ENCODE measurements at places on chromosomes 3 and 15.

GRCh38 chr3:131360191-131360755, 21.3 kb upstream of the NUDT16 start:
- DNase-seq, result no peak

DNA sequence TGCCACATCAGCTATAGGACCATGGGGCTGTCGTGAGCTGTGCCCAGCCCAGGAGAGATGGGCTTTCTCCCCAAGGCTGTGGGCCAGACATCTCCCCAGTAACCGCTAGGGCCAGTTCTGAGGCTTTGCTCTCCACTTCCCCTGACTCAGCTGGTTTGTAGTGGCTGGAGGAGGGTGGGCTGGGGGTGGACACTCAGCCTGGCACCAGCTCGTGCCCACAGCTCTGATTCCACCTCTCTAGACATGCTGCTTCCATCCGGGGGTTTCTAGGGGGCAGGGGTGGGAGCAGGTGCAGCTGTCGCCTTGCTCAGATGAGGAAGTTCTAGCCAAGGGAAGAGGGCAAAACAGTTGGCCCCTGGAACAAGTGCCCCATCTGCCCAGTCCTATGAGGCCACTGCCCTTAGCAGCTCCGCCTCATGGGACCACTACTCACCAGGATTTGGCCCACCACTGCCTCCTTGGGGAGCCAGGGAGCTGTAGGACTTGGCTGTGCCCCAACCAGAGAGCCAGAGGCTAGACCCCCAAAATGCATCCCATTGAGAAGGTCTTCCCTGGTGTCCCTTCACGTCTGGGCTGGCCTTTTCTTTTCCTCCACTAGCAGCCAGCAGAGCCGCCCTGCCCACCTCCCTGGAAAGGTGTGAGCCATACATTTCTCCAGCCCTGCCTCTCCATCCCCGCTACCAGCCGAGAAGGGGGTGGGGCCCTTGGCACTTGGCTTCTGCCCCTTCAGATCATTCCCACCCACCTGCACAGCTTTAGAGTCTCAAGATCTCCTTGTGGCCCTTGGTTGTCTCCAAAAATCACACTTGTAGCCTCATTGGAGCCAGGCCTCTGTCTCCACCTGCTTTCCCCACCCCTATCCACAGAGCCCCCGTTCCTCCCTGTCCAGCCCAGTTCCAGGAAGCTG, 9.9 kb downstream of the GLYCTK start:
- no peak for DNase-seq

DNA sequence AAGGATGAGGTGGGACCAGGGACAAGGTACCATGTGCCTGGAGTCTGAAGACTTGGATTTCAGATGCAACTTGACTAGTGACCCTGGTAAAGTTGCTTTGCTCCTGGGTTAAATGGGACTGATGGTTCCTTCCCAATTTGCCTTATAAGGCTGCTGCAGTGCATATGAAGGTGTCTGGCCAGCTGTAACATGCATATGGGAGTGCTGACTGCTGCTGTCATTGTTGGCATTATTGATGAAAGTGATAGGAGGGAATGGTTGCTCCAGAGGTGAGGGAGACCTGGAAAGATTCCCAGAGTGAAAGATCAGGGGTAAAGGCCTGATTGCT, 20.5 kb downstream of the CYP8B1 start:
- DNase-seq, result no peak

DNA sequence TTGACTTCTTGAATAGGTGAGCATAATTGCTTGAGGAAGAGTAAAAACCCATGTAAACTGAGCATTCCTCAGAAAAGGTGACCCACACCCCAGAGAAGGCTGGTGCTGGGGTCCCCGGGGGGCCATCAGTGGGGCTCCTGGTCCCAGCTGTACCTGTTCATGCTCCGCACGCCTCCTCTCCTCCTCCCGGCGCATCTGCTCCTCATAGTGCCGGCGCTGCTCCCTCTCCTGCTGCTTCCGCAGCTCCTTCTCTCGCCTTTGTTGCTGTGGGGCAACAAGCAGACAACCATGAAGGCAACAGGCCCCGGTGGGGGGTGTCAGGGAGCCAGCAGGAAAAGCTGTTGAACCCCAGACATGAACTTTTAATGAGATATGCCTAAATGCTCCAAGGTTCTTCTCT, 113.7 kb upstream of the SLC2A2 start:
- no peak for DNase-seq

DNA sequence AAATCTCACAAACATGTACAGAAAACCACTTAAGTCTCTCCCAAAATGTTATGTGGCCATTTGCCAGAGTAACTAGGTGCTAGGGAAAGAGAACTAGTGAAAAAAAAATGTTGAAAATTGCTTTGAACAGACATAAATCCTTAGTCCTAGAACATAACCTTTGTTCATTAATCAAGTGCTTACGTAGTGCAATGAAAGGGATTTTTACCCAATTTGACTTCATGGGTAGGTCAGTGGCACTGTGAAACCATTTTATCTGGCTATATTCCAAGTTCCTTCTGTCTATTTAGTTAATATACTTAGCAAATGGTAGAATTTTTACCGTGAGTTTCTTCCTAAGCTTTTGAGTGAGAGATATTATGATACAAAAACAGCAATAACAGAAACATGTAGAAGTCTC, 209.4 kb downstream of the DIPK2A start:
- no peak for DNase-seq

GRCh38 chr3:69671082-69671952, 67.9 kb upstream of the MITF start:
- no peak for DNase-seq

GRCh38 chr3:66450390-66451022, 50.3 kb downstream of the LRIG1 start:
- DNase-seq, result no peak

DNA sequence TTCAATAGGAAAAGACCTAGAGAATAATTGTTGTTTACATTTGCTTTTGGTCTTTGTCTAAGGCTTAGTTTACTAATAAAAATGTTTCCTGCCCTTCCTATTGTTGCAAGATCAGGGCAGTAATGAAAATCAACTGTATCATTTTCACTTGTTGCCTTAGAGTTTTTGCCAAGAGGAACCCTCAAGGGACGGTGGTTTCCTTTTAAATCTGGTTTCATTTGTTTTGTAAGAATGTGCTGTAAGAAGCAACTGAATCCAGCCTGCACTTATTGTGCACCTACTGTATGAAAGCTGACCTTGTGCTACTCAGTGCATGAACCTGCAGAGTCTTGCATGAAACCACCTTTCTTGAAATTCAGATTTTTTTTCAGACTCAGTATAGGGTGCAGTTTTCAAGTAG, 5.3 kb downstream of the IGF1R start:
- no peak for DNase-seq

- DNase-seq, result no peak
Measured at GRCh38 chr15:34682674-34683073, 72.1 kb downstream of the GJD2 start.

- no peak for DNase-seq
Measured at GRCh38 chr3:42347928-42348327, 62.5 kb downstream of the LYZL4 start.

- DNase-seq, result no peak
Measured at GRCh38 chr3:57855943-57856342, 99.8 kb downstream of the SLMAP start.

GRCh38 chr3:173257797-173258196, 116.8 kb upstream of the SPATA16 start:
- no peak for DNase-seq

GRCh38 chr15:86062646-86063243, 16.9 kb upstream of the AGBL1 start:
- no peak for DNase-seq

- no peak for DNase-seq
Measured at GRCh38 chr3:170778240-170779217, 91.5 kb downstream of the RPL22L1 start.

GRCh38 chr3:23115171-23115877, 87.8 kb upstream of the UBE2E2 start:
- no peak for DNase-seq

DNA sequence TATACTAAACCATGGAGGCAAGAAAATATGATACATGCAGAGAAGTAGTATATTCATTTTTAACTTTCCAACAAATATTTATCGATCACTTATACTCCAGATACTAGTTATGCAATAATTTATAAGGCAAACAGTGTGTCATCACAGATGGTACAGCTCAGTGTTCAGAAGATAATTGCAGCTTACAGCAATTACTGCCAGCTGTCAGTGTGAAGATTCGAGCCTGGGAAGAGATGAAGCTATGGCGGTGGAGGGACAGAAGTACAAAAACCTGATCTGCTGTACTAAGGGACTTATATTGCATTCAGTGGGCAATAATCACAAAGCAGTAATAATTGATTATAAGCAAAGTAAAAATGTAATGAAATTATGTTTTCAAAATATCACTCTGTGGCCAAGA, 170.6 kb upstream of the EPHA3 start:
- DNase-seq, result no peak

DNA sequence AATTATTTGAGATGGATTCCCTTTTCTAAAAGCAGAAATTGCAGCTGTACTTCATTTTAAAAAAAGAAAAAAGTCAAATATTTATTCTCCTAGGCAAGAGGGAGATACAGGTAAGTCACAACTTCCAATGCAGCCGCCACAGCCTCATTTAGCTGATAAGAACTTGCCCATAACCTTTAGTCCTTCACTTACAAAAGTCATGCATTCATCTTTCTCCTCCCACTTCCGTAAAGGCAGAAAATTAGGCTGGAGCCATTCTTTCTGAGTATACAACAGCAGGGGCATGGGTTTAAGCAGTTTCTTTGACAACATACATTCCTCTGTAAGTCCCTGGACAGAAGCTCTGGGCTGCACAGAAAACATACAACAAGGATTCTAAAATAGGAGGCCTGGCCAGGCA, 4.3 kb downstream of the SUCLG2 start:
- no peak for DNase-seq

GRCh38 chr15:72554471-72555425, 80.6 kb downstream of the ARIH1 start:
- no peak for DNase-seq

DNA sequence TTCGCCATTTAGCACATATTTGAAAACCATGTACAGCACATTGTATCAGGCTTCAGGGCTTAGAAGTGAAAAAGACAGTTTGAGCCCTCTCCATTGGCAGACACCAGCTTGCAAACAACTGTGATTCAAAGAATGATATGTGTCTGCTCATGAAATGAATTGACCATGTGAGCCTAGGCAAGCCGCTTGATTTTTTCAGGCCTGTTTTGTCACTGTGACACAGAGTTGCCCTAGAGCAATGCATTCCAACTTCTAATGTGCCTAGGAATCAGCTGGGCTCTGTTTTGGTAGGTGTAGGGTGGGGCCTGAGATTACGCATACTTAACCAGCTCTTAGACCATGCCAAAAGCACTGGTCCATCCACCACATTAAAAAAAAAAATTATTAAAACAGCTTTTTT, 53.0 kb downstream of the ATP2C1 start:
- no peak for DNase-seq

DNA sequence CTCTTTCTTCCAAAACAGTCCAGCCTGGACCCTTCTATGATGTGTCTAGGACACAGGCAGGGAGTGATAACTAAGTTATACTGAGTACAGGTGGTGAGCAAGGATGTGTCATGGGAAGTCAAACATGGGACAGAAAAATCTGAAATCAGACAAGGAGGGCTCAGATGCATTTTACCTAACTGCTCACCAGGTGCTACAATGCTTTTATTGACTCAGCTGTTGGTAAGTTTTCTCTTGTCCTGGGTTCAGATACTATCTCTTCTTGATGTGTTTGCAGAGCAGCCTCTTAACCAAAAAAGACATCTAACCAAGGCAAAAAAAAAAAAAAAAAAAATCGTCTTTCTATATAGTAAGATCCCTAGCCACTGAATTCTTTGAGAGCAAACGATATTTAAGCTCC, 378.6 kb downstream of the VPS13C start:
- no peak for DNase-seq

GRCh38 chr15:83871808-83872559, 218.1 kb downstream of the ADAMTSL3 start:
- DNase-seq, result no peak

DNA sequence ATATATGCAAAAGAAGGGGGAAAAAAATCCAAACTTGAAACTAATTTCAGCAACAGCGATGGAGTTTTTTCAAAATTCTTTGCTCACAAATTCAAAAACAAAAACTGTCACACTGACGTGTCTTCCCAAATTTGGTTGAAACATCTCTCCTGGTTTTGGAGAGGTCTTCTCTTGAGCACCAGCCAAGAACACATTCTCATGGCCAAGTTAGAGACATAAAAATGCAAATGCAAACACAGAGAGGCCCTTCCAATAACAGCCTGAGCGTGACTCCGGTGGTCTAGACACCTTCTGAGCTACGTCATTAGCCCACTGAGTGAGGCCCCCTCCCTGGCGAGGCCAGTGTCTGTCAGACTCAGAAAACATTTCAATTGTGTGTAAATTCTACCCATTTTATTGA, 436.0 kb upstream of the PROK2 start:
- no peak for DNase-seq

GRCh38 chr3:177596816-177597271, 399.6 kb upstream of the TBL1XR1 start:
- no peak for DNase-seq

GRCh38 chr3:111314898-111315297, 227.1 kb upstream of the CD96 start:
- no peak for DNase-seq

- DNase-seq, result no peak
Measured at GRCh38 chr3:128970740-128971047, 23.2 kb downstream of the CFAP92 start.

DNA sequence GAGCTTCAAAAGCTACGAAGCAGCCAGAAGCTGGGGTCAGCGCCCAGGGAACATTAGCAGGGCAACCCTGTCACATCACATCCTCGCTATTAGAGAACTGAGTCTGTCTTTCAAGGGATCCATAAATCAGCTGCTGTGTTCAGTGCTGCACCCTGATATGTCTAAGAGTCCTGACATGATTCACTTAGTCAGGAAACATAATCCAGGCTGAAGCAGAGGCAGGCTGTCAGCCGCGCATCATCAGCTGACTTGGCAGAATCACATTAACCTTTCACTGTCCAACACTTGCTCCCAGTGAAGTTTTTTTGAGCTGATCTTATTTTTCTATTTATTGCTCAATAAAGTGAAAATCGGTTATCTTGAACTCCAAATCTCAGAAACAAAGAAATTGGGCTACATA, 23.5 kb downstream of the MYH15 start:
- no peak for DNase-seq

- no peak for DNase-seq
Measured at GRCh38 chr3:177470197-177470941, 273.1 kb upstream of the TBL1XR1 start.

GRCh38 chr3:17761563-17761962, 19.1 kb upstream of the TBC1D5 start:
- DNase-seq, result no peak

Measured in activated CD8-positive, alpha-beta memory T cell treated with anti-CD3 and anti-CD28 coated beads for 48 hours (primary cell).